Right lobe of liver (tissue), 6 donors: ENCODE measurements at places on chromosomes 12 and 14.
A peak's percentile ranks its signal among the peaks of the same experiment; 100 is the strongest.

GRCh38 chr14:38207377-38207735 is 348 bp upstream of the SSTR1 start:
- DNase-seq = no peak

DNA sequence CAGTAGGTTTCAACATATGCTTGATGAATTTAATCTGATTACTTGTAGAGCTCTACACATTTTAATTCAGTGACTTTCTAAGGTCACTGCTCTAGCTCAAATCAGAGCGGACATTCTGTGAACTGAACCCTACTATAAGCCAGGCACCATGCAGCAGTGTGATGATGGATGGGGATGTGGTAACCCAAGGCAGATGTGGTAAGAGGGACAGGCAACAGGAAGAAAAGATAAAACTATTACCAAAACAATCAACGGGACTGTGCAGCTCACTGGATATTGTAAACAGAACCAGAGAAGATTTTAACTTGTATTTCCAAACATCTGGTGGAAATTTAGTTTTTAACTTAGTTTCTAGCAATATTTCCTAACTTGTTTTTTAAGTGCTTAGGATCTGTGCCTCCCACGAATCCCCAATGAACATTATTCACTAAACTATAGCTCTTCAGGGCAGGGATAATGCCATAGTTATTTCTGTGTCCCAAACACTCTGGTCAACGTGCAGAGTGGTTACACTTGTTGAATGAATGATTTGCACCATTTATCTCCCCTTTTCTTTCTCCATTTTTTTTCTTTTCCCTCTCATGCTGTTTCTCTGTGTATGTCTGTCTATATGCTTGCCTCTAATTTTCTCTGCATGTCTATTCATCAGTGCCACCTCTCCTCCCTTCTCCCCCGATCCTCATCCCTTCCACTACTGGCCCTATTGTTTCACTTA is 3.0 kb downstream of the ERO1A start:
- no peak for DNase-seq

GRCh38 chr12:96343347-96343954 is 56.8 kb downstream of the CDK17 start:
- no peak for DNase-seq

DNA sequence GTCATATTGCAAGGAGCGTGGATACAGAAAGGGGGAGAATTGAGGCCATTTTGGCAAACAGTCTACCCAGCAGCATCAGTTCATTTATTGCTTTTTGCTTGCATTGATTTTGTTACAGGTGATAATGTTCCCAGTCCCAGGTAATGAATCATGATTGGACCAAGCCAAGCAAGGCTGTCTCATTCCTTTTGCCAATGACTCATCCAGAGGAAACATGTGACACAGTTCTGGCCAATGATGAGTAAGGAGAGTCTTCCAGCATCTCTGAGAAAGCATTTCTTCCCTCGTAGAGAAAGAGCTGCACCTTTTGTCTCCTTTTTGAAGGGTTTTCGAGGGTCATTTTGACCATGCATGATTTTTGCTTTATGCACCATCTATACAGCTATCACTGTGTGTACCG is 68.2 kb downstream of the SLC15A4 start:
- DNase-seq = no peak

DNA sequence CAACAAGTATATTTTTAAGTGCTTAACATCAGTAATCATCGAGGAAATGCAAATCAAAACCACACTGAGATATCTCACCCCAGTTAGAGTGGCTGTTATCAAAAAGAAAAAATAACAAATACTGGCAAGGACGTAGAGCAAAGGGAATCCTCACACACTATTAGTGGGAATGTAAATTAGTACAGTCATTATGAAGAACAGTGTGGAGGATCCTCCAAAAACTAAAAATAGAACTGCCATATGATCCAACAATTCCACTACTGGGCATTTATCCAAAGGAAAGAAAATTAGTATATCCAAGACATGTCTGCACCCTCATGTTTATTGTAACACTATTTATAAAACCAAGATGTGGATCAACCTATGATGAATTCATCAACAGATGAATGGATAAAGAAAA is 149.0 kb upstream of the PWP1 start:
- DNase-seq = no peak

- DNase-seq = no peak
Measured at GRCh38 chr12:106981788-106982187, 5.2 kb downstream of the MTERF2 start.

GRCh38 chr12:632102-632696 is 31.0 kb downstream of the NINJ2 start:
- DNase-seq = peak; percentile 70

DNA sequence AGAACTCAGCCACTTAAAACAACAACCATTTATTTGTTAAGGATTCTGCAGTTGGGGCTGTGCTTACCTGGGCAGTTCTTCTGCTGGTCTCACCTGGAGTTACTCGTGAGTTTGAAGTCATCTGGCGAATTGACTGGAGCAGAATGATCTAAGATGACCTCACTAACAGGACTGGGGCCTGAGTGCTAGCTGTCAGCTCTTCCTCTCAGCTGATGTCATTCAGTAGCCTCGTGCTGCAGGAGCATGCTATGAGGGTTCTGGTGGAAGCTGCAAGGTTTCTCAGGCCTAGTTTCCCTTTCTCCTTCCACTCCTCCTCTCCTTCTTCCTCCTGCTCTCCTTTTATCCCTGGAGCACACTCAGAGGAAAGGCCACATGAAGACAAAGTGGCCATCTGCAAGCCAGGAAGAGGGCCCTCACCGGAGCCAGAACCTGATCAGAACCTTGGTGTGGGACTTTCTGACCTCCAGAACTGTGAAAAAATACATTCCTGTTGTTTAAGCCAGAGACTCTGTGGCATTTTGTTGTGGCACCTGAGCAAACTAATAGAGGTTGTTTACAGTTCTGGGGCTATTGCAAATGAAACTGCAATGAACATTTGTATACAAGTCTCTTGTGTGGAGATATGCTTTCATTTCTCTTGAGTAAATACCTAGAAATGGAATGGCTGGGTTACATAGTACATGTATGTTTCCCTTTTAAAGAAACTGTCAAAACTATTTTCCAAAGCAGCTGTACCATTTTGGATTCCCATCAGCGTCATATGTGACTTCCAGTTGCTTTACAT is 21.9 kb upstream of the MAP3K9 start:
- DNase-seq = no peak
